Activated CD4-positive, alpha-beta T cell treated with anti-CD3 and anti-CD28 coated beads for 1 hour (primary cell): ENCODE measurements at places on chromosomes 2 and 18.

- no peak for DNase-seq
These were observed 19.8 kb downstream of the CCDC68 start for GRCh38 chr18:54939361-54939917.

DNA sequence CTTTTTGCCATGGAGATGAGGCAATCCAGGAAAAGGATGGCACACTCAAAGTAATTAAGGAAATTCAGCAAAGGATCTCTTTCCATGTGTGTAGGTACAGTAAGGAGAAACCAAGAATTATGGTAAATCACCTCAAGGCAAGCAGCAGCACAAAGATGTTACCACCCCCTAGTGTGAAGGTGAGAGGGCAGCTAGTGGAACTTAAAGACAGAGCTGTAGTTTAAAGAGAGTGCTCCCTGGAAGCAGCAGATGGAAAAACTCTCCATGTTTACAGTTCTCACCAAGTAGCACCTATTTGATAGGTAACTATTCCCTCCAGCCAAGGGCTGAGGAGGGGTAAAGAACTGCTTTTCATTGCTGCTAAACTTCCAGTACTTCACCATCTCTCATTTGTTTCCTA is 860.4 kb upstream of the CRIM1 start:
- no peak for DNase-seq

GRCh38 chr18:36901277-36901701 is 72.4 kb downstream of the KIAA1328 start:
- DNase-seq, result no peak

DNA sequence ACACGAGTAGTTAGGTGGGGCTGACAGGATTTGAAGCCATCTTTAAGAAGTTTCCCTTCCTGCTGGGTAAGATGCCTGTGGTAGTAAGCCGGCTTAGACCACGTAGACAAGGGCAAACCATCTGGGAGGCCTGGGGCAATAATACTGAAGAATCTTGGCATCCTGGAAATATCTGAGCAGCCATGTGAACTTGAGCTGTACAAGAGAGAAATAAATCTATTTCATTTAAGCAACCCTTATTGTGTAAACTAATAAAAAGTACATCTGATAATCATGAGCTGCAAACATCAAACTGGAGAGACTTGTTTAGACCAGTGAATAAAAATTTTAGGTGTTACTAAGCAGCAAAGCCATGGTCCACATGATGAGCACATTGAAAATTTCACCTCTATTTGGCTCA is 11.4 kb upstream of the CETN1 start:
- DNase-seq, result no peak

- DNase-seq, result no peak
These were observed 28.6 kb downstream of the TLK1 start for GRCh38 chr2:171132086-171132485.

DNA sequence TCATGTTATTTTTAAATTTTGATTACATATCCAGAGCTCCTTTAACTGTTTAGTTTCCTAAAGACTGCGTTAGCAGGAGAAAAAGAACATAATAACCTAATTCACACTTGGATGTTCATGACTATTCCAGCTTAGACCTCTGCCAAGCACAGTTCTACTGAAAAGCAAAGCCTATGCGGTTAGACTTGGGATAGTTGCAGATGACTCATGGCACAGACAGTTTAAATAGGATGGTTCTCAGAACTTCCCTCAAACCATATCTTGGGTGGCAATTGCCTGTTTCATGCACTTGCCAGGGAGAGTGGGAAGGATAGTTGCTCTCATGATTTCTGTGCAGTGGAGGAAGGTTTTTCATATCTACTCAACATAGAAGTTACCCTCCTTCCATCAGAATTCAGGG is 149.7 kb upstream of the KLHL29 start:
- DNase-seq, result no peak

GRCh38 chr2:204133476-204133875 is 196.9 kb downstream of the ICOS start:
- DNase-seq, result no peak

GRCh38 chr2:128241896-128242295 is 76.8 kb downstream of the HS6ST1 start:
- no peak for DNase-seq

DNA sequence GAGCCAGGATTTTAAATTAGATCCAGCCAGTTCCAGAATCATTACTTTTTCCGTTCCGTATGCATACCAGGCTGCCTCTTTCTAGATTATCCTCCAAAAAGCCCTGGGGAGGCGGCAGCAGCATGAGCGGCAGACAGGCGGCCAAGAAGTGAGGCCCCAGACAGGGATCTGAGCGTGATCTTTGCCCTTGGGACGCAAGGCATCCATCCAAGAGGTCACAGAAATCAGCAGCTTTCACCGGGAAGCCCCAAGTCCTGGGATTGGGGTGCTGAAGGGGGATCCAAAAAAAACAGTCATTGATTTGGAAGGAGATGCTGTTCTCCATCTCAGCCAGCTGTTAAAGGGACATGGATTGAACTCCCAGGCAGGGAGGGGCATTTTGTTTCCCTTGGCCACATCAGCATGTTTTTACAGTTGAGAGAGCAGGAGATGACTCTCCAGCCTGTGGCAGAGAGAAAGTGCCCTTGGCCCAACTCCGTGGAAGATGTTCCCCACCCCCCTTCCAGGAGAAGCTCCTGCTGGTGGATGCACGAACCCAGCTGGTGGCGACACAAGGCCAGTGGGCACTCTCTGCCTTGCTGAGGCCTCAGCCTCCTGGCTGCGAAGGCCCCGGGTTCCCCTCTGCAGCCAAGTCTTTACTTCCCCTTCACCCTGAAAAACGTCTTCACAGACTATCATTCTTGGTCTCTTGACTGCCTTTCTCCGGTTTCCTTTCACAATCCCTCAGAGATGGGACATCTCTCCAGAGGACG is 265.6 kb downstream of the ANAPC1 start:
- no peak for DNase-seq

GRCh38 chr18:29549759-29550158 is 1372.8 kb upstream of the CDH2 start:
- DNase-seq, result no peak

DNA sequence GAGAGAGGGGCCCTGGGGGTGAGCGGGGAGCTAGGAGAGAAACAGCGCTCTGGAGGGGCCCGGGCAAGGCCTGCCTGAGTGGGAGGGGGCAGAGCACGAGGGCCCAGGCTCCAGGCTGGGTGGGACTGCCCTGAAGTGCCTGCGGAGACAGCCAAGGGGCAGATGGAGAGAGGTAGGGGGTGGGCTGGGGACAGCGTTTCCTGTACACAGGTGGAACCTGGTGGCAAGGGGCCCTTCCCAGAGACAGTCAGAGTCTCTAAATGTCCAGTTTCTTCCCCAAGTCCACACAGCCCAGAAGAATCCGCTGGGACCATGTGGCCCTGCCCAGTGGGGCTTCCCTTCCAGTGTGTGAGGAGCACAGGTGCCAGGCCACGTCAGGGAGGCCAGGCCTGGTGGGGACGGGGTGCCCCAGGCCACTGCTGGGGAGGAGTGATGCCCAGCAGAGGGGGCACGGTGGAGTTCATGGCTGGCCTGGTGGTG is 1.7 kb upstream of the GPR35 start:
- no peak for DNase-seq

DNA sequence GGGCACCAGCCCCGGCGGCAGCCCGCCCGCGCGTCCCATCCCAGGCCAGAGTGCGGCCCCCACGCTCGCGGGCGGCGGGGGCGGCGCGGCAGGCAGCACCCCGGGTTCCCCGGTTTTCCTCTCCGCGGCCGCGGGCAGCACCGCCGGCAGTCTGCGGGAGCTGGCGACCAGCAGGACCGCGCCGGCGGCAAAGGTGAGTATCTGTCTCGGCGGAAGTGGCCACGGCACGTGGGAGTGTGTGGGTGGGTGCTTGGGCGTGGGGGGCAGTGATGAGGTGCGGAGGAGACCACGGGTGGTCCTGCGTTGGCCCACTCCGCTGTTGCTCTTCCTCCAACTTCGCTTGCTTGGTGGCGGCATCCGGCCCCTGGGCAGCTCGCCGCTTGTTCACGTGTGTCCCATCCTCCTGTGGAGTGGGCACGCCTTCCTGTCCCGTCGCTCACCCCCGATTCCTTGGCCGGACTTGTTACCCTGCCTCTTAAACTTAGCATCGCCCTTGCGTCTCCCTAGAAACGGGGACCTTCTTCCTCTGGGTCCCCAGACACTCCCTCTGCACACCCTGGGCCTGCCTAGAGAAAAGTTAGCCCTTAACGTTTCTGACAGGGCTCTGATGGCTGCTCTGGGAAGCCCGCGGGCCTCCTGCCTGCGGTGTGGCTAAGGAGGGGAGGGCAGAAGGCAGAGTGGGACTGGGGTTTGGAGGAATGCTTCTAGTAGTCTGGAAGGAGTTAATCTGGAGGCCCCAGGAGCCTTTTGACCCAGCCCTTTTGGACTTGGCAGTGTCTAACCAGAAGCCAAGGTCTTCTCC is 1.1 kb downstream of the SH3RF3 start:
- DNase-seq, result no peak

DNA sequence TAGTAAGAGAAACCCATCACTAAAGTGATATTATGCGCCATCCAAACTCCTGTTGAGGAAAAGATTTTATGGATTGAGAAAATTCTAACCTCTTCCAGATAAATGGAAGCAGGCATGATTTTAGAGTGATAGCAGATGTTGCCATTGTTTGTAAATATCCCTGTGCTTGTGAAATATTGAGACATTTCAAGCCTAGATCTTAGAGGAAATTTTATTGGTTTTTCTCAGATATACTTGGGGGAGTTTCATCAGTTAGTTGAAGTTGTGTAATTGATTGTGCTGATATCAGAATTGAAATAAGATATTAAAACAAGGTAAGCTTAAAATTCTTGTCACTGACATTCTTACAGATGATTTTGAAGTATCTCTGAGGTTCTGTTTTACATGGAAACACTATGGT is 390.9 kb upstream of the FANCL start:
- DNase-seq, result no peak

DNA sequence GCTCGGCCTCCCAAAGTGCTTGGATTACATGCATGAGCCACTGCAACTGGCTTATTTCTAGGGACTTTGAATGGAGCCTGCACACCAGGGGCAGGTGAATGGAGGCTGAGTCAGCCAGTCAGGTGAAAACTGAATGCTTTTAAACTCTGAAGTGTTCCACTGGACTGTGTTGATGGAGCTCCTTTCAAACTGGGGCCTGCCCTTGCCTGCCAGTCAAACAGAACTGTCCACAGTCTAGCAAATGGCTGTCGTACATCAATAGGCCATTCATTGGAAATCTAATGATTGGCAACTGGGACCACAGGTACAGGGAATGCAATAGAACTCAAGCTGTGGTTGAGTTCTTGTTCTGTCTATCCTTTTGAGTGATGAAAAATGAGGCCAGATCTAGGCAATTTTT is 966 bp upstream of the NOSTRIN start:
- DNase-seq, result no peak

DNA sequence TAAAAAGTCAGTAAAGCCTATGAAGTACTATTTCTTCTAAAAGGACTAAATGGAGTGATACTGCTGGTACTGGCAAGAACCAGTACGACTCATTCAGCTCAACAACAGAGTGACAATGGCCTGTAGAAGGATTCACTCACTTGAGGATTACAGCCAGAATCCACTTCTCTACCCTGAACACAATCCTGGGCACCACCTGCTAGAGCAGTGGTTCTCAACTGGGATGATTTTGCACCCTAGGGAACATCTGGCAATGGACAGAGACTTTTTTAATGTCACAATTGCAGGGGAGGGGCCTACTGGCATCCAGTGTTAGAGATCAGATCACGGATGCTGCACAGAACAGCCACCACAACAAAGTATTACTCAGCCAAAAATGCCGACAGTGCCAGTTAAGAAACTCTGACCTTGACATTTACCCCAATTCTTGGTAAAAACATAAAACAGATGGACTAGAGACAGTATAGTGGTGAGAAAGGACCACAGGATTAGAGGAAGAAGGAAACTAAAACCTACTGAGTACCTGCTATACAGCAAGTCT is 5.0 kb downstream of the SPIRE1 start:
- no peak for DNase-seq

GRCh38 chr2:212832211-212833195 is 293.9 kb upstream of the ERBB4 start:
- no peak for DNase-seq

DNA sequence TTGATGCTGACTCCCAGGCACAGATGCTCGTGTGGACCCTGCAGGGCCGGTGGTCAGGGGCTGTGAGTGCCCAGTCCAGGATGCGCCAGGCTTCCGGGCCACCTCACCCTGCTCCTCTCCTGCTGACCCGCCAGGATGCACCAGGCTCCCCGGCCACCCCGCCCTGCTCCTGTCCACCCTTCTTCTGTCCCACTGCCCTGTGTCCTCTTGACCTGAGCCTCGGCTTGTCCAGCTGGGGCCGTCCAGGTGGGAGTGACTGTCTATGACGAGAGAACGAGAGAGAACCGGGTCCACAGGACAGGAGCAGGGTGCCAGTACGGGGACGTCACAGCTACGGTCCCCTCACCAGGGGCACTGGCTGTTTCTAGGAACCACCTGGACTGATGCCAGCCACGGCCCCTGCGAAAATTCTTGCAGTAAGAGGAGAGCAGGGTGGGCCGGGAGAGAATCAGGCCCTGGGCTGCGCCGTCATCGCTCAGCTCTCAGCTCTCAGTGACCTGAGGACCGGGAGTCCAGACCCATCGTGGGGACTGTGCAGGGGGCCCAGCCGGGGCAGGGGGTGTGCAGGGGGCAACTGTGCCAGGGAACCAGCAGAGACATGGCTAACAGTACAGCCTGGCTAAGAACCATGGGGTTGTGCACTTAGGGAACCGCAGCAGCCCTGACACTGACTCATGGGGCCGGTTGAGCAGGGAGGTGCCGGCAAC is 12.9 kb upstream of the NFATC1 start:
- DNase-seq, result no peak

- no peak for DNase-seq
These were observed 25.7 kb downstream of the SRBD1 start for GRCh38 chr2:45585267-45585861.

- no peak for DNase-seq
These were observed 56.6 kb upstream of the CYP26B1 start for GRCh38 chr2:72204156-72204785.

- no peak for DNase-seq
These were observed 9.4 kb upstream of the SOCS6 start for GRCh38 chr18:70279470-70279869.

GRCh38 chr2:102060792-102061191 is 69.0 kb downstream of the IL1R2 start:
- DNase-seq, result no peak

GRCh38 chr2:113058998-113059960 is at the start of gene IL36RN:
Gene IL36RN (plus strand): TSS chr2:113059198. CDS start chr2:113059439, 241 bp downstream.
- DNase-seq, result no peak
